ENCODE measurements at places on chromosomes 4 and X.

- no peaks in the 10 kb centered on the region for H3K4me1 ChIP-seq
- no peaks in the 10 kb centered on the region for H3K36me3 ChIP-seq
- H3K27me3 ChIP-seq, result no peaks in the 10 kb centered on the region
- DNase-seq, result peak; percentile 0
Observed at GRCh38 chrX:82237328-82237727, 1035.4 kb downstream of the SH3BGRL start.

- H3K4me1 ChIP-seq, result no peaks in the 10 kb centered on the region
- H3K4me3 ChIP-seq, result no peak overlapping the region
- no peak overlapping the region for H3K27ac ChIP-seq
- no peak for DNase-seq
- no peaks in the 10 kb centered on the region for H3K27me3 ChIP-seq
Observed at GRCh38 chr4:36310793-36311192, 29.4 kb downstream of the DTHD1 start.

- no peaks in the 10 kb centered on the region for H3K4me1 ChIP-seq
- H3K4me3 ChIP-seq, result no peak overlapping the region
- DNase-seq, result peak; percentile 65
- no peak overlapping the region for H3K27ac ChIP-seq
- H3K36me3 ChIP-seq, result no peaks in the 10 kb centered on the region
- H3K27me3 ChIP-seq, result no peaks in the 10 kb centered on the region
Observed at GRCh38 chr4:84403656-84404055, 95.4 kb downstream of the NKX6-1 start.

DNA sequence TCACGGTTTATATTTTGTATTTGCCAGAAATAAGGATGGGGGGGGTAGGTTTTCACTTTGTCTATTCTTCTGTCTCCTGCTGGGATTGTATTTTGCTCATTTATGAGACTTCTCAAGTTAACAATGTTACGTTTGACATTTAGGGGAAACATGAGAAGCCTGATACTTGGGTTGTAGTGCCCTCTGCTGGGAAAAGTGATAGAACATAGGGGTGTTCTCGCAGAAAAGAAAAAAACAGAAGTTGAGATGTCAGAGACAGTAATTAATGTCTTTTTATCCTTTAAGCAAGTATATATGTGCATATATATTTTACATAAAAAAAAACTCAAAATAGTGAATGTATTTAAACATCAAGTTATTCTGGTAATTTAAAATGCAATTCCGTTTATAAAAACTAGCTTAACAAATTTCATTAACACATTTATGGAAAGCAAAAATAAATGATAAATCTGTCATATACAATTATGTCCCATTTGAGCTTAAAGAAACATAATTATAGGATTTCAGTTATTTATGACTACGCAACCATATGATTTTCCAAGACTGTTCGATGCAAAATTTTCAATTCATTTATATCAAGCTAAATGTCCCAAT, 46.0 kb upstream of the TMPRSS11F start:
- DNase-seq, result peak; percentile 59
- H3K4me1 ChIP-seq, result no peaks in the 10 kb centered on the region
- H3K27ac ChIP-seq, result no peak overlapping the region

DNA sequence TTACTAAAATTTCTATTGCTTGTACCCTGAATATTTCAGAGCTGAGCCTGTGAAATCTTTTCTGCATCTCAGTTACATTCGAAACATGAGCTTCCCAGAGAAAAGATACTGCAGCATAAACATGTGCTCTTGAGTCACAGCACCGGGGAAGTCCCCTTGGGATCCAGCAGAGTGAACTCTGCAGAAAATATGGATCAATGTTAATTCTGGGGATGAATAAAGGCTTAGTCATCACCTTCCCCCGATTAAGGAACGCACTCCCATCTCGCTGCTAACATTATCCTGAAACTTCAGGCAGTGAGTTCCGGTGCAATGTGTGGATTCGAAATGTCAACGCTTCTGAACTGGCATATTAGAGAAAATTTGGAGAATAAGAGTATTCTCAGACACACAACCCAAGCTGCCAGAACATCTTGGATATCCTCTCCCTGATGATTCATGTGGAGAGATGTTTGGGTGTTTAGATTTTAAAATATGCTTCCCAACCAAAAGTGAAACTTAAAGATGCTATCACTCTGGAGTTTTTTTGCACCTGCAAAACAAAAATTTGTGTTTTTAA, 90.8 kb downstream of the IRF2 start:
- peaks cover 23% of the 10 kb centered on the region for H3K4me1 ChIP-seq
- H3K27me3 ChIP-seq, result no peaks in the 10 kb centered on the region
- peaks cover 7% of the 10 kb centered on the region for H3K36me3 ChIP-seq
- DNase-seq, result peak; percentile 96
- peak overlapping the region; percentile 78 for H3K27ac ChIP-seq
- H3K4me3 ChIP-seq, result peak overlapping the region; percentile 44

DNA sequence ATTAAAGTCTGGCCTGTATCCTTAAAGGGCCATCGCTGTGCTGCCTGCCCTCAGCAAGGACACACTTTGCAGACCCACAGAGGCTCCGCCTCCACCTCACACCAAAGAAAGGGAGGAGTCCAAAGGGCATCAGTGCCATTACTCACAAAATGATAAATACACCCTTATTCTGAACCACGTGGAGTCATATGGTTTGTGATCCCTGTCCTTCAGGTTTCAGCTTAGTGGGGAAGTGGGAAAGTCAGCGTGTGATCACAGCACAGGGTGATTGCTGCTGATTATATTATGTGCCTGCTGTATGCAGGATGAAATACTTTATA, 35.9 kb upstream of the MSANTD1 start:
- H3K4me1 ChIP-seq, result no peaks in the 10 kb centered on the region
- H3K27me3 ChIP-seq, result no peaks in the 10 kb centered on the region
- no peak overlapping the region for H3K27ac ChIP-seq
- no peak for DNase-seq
- H3K4me3 ChIP-seq, result no peak overlapping the region

- DNase-seq, result peak; percentile 73
- no peaks in the 10 kb centered on the region for H3K36me3 ChIP-seq
- H3K4me1 ChIP-seq, result no peaks in the 10 kb centered on the region
- no peaks in the 10 kb centered on the region for H3K27me3 ChIP-seq
- no peak overlapping the region for H3K27ac ChIP-seq
- no peak overlapping the region for H3K4me3 ChIP-seq
Observed at GRCh38 chr4:116839826-116840225, 245.6 kb downstream of the TRAM1L1 start.

DNA sequence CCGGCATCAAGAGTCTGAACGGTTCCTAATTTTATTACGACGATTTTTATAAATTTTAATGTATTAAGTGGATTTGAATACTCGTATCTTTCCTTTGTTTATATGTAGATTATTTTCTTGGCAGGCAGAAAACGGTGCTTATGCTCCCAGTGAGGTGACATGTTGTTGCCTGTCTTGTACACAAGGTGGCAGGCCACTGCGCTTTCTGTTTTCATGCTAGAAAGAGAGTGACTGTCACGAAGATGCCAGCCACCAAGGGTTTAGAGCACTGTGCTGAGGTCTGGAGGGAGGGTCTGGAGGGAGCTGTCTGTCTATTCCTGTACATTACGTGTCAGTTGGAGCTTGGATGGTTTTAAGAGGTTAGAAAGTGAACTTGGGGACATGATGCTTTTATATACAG, 87.7 kb downstream of the SHROOM2 start:
- no peaks in the 10 kb centered on the region for H3K36me3 ChIP-seq
- no peaks in the 10 kb centered on the region for H3K27me3 ChIP-seq
- DNase-seq, result no peak
- H3K27ac ChIP-seq, result no peak overlapping the region
- no peaks in the 10 kb centered on the region for H3K4me1 ChIP-seq
- no peak overlapping the region for H3K4me3 ChIP-seq

DNA sequence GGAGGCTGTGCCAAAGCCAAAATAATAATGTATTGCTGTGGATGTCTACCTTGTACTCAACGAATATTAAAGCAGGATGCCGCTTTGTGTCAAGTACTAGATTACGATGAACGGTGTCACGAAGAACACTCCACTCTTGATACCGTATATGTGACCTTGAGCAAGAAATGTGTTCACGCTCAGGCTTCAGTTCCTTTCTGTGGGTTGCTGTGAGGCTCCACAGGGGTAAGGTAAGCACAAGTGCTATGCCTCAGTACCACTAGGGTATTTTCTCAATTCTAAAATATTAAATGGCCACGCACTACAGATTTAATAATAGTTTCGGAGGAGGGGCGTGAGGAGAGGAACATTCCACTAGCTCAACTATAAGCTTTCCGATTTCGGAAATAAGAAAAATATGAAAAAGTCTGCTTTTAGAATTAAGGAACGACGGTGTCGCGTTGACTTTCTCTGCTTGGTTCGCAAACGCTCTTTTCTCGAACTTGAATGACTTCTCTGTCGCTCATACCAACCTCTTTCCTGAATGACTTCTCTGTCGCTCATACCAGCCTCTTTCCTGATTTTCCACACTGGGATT, 607 bp upstream of the SCOC start:
- H3K4me1 ChIP-seq, result peaks cover 7% of the 10 kb centered on the region
- peak overlapping the region; percentile 35 for H3K27ac ChIP-seq
- H3K27me3 ChIP-seq, result no peaks in the 10 kb centered on the region
- DNase-seq, result no peak
- H3K36me3 ChIP-seq, result no peaks in the 10 kb centered on the region
- peak overlapping the region; percentile 82 for H3K4me3 ChIP-seq

DNA sequence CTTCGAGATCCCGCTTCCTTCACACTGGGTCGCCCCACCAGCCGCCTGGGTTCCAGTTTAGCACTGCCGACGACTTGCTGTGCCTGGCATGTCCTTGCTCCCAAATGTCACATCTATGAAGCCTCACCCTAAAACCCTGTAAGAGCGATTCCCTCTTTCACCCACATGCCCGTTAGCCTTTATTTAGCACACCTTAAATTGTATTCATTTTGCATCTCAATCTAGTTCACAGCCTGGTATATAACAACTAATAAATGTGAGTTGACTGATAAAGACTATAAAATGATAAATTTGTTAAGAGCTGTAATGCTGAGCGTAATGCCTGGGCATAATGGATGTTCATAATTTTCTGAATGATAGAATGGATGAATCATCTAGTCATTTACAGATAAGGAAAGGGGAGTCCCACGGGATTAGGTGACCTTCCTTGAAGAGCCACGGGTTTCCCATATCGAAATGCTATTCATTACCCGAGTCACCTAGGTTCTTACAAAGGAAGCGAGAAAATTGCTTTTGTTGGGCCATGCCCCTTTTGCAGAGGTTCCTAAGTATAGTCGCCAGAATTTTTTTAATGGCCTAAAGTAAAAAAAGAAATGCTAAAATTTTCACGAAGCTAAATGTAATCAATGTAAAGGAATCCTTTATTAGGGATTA, 1.1 kb upstream of the AP1S2 start:
- H3K27me3 ChIP-seq, result no peaks in the 10 kb centered on the region
- DNase-seq, result no peak
- no peaks in the 10 kb centered on the region for H3K4me1 ChIP-seq
- H3K4me3 ChIP-seq, result peak overlapping the region; percentile 70
- peak overlapping the region; percentile 47 for H3K27ac ChIP-seq

DNA sequence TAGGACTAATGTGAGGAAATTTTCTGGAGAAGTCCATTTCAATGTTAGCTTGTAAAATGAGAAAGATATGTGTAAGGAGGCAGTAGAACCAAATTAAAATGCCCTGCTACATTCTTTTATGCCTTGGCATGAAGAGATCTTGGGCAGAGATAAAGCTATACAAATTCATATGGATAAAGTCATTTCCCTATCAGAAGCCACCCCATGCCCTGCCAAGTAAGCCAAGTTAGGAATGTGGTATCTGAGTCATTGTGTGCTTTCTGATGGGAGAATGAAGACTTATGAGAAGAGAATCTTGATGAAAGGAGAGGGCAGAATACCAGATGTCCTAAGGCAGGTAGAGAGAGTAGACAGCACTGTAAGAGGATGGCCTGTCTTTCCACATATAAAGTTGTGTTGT, 83.7 kb downstream of the TEX13A start:
- H3K27ac ChIP-seq, result no peak overlapping the region
- DNase-seq, result no peak
- H3K36me3 ChIP-seq, result no peaks in the 10 kb centered on the region
- H3K4me3 ChIP-seq, result no peak overlapping the region
- H3K4me1 ChIP-seq, result no peaks in the 10 kb centered on the region

GRCh38 chr4:40514497-40514951, 115.1 kb downstream of the RBM47 start:
- DNase-seq, result no peak
- no peaks in the 10 kb centered on the region for H3K27me3 ChIP-seq
- no peak overlapping the region for H3K4me3 ChIP-seq
- H3K4me1 ChIP-seq, result no peaks in the 10 kb centered on the region
- H3K27ac ChIP-seq, result no peak overlapping the region
- H3K36me3 ChIP-seq, result no peaks in the 10 kb centered on the region

GRCh38 chr4:5960252-5960880, 57.9 kb downstream of the C4orf50 start:
- H3K27ac ChIP-seq, result no peak overlapping the region
- H3K4me3 ChIP-seq, result no peak overlapping the region
- H3K27me3 ChIP-seq, result no peaks in the 10 kb centered on the region
- H3K36me3 ChIP-seq, result no peaks in the 10 kb centered on the region

GRCh38 chr4:36786519-36786918, 458.0 kb upstream of the NWD2 start:
- H3K4me1 ChIP-seq, result no peaks in the 10 kb centered on the region
- H3K36me3 ChIP-seq, result no peaks in the 10 kb centered on the region
- H3K4me3 ChIP-seq, result no peak overlapping the region
- H3K27ac ChIP-seq, result no peak overlapping the region

- peak; percentile 25 for DNase-seq
- H3K27me3 ChIP-seq, result no peaks in the 10 kb centered on the region
- H3K36me3 ChIP-seq, result peaks cover 5% of the 10 kb centered on the region
- no peak overlapping the region for H3K27ac ChIP-seq
- no peak overlapping the region for H3K4me3 ChIP-seq
- no peaks in the 10 kb centered on the region for H3K4me1 ChIP-seq
Observed at GRCh38 chr4:24537025-24537424, 47.3 kb downstream of the DHX15 start.

- no peaks in the 10 kb centered on the region for H3K27me3 ChIP-seq
- no peak overlapping the region for H3K4me3 ChIP-seq
- H3K27ac ChIP-seq, result no peak overlapping the region
- H3K36me3 ChIP-seq, result no peaks in the 10 kb centered on the region
- peaks cover 2% of the 10 kb centered on the region for H3K4me1 ChIP-seq
Observed at GRCh38 chr4:110793381-110793801, 170.5 kb upstream of the PITX2 start.

GRCh38 chr4:74523096-74523495, 78.2 kb downstream of the AREG start:
- H3K4me1 ChIP-seq, result no peaks in the 10 kb centered on the region
- H3K4me3 ChIP-seq, result no peak overlapping the region

DNA sequence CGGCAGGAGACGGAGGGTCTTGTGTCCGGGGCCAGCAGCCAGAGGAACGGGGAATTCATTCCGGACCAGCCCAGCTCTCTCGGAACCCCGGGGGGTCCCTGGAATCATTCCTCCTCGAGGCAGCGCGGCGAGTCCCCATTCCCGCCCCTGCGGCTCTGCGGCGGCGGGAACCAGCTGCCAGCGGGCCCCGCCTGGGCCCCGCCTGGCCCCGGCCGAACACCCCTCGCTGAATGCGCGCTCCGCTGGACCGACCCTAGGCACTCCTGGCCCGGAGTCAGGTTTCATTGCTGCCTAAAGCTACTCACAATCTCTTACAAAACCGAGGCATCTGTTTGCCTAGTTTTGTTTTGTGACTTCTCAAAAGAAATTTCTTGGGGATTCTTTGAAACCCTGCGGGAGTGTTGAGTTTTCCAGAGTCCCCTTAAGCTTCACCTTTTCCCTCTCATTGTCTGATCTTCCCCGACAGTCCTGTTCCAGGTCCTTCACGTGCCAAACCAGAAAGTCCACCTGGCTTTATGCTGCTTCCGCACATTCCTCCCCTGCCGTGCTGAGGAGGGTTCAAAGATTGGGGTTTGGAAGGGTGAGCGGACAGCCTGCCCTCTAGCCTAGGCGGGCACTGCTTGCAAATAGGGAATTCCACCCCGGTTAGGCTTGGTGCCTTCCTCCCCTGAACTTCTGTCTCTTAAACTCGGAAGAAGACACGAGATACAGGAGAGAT, 789 bp downstream of the ARHGAP10 start:
- no peaks in the 10 kb centered on the region for H3K27me3 ChIP-seq
- H3K4me1 ChIP-seq, result peaks cover 16% of the 10 kb centered on the region
- H3K36me3 ChIP-seq, result peaks cover 1% of the 10 kb centered on the region
- H3K27ac ChIP-seq, result peak overlapping the region; percentile 83
- peak; percentile 60 for DNase-seq

All from fibroblast of lung (primary cell).